T47D (cell line): ENCODE measurements at places on chromosomes 12 and 14.

DNA sequence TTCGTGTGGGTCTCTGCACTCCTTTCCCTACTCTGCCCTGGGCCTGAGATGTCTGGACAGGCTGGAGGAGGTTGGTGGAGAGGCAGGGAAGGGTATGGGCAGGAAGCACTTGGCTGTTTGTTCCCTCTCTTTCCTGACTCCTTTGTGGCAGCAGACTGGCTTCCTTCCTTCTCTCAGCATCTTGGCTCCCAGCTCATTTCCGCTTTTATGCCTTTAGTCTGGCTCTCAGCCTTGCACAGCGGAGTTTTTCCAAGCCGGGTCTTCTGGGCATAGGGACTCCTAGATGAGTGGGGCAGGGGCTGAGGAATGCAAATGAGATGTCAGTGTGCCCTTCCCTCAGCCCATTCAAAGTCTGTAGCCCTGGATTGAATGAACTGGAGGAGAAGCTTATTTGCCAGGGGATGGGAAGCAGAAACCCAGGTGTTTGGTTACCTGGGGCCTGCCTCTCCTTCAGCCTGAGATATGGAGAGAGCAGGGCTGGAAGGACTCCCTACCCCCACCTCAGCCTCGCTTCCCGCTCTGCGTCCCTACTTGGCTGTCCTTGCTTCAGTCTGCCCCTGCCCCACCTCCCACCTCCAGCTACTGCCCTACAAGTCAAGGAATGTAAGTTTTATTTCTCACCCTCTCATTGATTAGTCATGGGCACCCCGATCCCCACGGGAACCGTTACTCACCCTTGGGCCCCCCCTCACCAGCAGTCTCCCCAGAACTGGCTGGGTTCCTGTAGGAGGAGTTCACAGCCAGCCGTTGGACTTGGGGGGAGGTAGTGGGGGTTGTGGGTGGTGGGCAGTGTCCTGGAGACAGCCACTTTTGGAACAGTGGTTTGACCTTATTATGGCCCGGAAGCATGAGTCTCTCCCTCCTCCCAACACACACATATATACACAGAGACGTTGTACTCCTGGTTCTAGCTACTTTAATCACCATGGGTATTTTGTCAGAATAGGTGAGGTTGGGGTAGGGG, 9.3 kb upstream of the ITGA5 start:
- DNase-seq: no peak

- peak; percentile 58 for DNase-seq
These were observed 56.4 kb downstream of the PTGER2 start for GRCh38 chr14:52370406-52370935.

- no peak for DNase-seq
These were observed 287.0 kb upstream of the FKBP4 start for GRCh38 chr12:2507814-2508213.

- DNase-seq: no peak
These were observed 17.3 kb upstream of the YAF2 start for GRCh38 chr12:42255221-42255865.

GRCh38 chr14:74527736-74528280, 34.2 kb downstream of the ISCA2 start:
- DNase-seq: peak; percentile 42

DNA sequence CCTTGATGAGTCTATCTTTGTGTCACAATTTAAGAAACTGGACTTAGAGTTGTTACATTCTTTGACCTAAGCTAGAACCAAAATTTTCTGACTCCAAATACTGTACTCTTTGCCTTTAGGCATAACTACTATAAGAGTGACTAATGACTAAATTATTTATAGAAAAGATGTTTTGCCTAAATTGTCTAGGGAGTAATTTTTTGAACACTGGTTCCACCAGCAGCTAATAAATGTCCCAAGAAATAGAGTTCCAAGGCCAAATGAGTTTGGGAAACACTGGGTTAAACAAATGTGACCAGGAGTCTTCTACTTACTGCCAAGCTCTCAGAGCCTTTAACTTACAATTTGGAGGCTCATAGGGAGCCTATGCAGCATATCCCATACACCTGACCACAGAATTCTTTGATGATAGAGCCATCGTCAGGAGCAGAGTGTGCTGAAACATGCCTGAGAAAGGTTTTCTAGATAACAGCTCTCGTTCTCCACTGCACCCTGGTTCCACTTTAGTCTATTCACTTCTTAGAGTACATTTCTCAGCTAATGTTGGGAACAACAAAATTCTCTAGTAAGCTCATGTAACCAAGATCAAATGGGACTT, 215.9 kb upstream of the HMGA2 start:
- no peak for DNase-seq

DNA sequence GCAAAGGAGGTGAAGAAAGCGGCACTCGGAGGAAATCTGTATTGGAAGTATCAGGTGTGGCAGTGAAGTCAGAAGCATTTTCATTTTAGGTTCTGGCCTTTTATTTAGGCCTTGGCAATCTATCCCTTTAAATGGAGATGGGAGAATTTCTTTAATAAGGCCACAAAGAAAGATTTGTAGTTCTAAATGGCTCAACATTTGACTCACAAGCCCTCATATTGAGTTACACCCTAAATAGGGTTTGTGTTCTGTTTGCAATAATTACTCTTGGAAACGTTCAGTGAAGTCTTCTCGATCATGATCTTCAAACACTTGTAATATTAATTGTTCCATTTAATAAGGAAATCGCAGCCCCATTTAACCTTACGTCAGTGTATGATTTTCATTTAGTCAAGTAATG, 25.3 kb upstream of the TMEM260 start:
- DNase-seq: no peak

DNA sequence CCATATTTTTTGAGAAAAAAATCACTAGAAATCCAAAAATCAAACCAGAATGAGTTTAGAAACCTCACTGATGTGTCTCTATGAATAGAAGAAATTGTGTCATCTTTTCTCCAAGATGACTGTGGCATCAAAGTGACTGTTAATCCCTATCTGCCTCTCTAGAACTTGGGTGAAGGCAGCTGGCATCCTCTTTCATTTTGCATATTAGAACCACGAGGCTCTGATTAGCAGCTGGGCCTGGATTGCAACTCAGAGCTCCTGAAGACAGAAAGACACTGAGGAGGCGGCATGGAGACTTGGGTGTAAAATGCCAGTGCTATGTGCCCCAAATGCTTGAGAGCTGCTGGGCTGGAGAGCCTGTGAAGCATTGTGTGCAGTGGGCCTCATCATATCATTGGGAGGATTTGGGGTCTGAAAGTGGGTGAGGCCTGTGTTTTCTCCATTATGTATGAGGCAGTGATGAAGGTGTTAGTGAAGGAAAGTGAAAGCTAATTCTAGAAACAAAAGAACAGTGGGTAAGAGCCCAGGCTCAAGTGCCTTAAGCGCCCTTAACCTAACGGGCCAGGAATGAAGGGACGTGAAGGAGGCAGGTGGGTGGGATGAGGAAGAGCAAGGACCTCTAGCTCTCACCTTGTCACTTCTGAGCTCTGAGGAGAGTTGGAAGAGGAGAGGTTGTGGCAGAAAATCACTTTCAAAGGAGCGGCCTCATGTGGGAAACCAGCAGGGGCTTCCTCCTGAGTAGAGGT, 26.2 kb downstream of the NKX2-8 start:
- no peak for DNase-seq

DNA sequence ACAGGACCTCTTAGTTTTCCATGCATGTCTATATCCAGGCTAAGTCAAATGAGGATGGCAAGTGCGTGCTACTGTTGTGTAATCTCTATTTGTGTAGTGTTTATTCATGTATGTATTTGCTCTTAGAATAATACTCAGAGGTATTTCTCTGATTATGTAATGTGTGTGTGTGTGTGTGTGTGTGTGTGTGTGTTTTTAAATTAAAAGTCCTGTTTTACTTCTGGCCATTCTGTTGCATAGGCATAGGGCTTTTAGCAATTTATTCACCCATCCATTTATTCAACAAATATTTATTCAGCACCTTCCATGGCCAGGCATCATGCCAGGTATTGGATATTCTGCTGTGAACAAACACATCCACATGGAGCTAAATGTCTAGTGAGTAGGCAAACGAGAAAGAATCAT, 63.5 kb downstream of the PELI2 start:
- peak; percentile 61 for DNase-seq

GRCh38 chr12:89833337-89834252, 125.0 kb upstream of the ATP2B1 start:
- no peak for DNase-seq
